Spinal cord (tissue), 10 donors: ENCODE measurements at places on chromosomes 2 and 18. TPM values are rescaled to one million over a fixed set of nuclear protein-coding genes. Genes with fewer than 3 reads are reported as not detected.
A peak's percentile ranks its signal among the peaks of the same experiment; 100 is the strongest.

DNA sequence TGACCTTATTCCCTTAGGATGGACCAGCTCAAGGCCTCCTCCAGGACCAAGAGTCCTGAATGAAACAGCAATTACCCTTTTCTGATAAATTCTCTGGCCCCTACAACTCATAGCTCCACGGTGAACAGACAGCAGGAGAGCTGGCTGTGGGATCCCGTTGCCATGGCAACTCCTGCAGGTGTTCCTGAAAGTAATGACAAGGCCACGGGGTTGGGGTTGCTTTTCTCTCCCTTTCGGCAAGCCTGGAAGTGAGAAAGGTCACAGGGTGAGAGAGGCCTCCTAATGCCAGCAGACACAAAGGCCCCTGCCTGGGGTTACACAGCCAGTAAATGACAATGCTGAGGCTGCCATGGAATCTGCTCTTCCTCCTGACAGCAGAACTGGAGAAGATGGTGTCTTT lies 403.0 kb downstream of the NBAS start:
- no peaks in the 10 kb centered on the region for H3K27me3 ChIP-seq
- peaks cover 18% of the 10 kb centered on the region for H3K4me1 ChIP-seq
- H3K36me3 ChIP-seq: no peaks in the 10 kb centered on the region
- no peak overlapping the region for H3K27ac ChIP-seq
- H3K4me3 ChIP-seq: no peak overlapping the region

GRCh38 chr2:141942006-141942789 lies 188.6 kb downstream of the LRP1B start:
- H3K4me1 ChIP-seq: no peaks in the 10 kb centered on the region
- no peaks in the 10 kb centered on the region for H3K27me3 ChIP-seq
- no peak for DNase-seq
- H3K36me3 ChIP-seq: no peaks in the 10 kb centered on the region
- H3K4me3 ChIP-seq: no peak overlapping the region

- no peak for DNase-seq
- no peak overlapping the region for H3K4me3 ChIP-seq
- no peaks in the 10 kb centered on the region for H3K27me3 ChIP-seq
- H3K27ac ChIP-seq: no peak overlapping the region
These were observed 34.8 kb upstream of the PPP4R1 start for GRCh38 chr18:9649164-9649540.

GRCh38 chr2:130818809-130819208 lies 17.9 kb upstream of the ARHGEF4 start:
- DNase-seq: no peak
- H3K27me3 ChIP-seq: no peaks in the 10 kb centered on the region
- H3K4me3 ChIP-seq: no peak overlapping the region

DNA sequence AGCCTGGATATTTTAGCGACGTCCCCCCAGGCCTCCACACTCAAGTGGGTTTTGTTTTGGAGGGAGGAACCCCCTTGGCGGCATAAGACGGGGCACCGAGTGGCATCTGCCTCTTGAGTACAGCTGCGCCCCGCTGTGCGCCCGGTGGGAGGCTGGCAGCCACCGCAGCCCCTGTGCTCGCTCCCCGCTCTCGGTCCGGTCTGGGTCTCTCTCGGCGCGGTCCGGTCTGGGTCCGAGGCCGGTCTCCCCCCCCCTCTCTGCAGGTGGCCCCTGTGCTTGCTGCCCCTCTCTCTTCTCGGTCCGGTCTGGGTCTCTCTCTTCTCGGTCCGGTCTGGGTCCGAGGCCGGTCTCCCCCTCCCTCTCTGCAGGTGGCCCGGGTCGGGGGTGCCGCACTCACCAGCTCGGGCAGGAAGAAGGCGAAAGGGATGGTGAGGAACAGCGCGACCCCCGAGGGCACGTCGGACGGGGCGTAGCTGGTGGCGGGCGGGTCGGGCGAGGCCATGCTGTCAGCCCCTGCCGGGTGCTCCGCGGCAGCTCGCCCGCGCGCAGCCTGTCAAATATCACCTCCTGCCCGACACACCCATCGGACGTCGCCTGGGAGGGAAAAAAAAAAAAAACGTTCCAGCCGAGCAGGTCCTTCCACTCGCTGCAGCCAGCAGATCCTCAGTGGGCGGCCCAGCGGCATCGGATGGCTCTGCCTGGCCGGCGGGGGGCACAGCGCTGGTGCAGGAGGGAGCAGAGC lies at the start of gene MALL:
Gene MALL, minus strand, starts transcription at position 532 of the 742 bp plus-strand sequence. Its CDS starts 30 bp downstream, at position 502.
- no peaks in the 10 kb centered on the region for H3K36me3 ChIP-seq
- DNase-seq: no peak
- peak within 1 kb of the TSS; percentile 21 for H3K4me3 ChIP-seq

DNA sequence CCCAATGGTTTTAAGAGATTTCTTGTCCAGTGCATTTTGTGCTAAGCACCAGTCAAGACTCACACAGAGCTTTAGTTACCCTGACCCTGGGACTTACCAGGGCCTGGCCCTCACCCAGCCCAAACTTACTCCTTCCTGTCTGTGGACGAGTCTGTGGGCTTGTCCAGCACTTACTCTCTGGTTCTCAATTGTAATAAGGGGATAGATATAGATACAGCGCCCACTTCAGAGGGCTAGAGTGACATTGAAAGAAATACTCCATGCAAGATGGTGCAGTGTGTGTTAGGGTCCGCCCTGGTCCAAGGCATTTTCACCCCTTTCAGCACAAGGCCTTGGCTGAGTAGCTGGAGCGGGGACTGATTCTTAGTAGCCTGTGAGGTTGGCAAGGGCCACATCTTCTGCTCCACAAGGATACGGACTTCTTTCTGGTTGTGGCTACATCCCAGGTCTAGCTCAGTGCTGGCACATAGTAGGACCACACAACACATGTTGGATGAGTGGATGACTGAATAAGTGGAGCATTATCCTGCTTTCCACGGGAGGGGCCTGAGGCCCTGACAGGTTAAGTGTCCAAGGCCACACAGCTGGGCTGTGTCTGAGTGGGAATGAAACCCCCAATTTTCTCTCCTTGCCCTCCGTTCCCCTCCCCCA lies 3.8 kb upstream of the ARID5A start:
- no peak overlapping the region for H3K4me3 ChIP-seq
- H3K27me3 ChIP-seq: peaks cover 7% of the 10 kb centered on the region
- no peak for DNase-seq

DNA sequence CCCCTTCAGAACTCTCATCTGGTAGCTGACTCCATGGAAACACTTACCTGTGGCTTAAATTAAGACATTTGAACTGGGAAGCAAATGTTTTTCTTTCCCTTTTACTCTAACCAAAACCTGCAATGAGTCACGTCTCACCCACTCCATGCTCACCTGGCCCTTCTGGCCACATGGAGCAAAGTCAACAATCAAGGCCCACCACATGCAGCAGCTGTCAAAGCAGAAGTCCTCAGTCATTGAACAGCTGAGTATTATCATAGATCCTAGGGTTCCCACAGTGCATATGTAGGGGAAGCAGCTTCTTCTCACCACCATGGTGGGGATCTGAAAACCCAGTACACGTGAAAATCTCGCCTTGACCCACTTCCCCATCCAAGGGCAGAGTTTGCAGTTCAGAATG lies 12.3 kb upstream of the MEP1B start:
- no peaks in the 10 kb centered on the region for H3K4me1 ChIP-seq
- H3K27me3 ChIP-seq: no peaks in the 10 kb centered on the region
- H3K36me3 ChIP-seq: no peaks in the 10 kb centered on the region
- no peak overlapping the region for H3K27ac ChIP-seq
- DNase-seq: no peak

DNA sequence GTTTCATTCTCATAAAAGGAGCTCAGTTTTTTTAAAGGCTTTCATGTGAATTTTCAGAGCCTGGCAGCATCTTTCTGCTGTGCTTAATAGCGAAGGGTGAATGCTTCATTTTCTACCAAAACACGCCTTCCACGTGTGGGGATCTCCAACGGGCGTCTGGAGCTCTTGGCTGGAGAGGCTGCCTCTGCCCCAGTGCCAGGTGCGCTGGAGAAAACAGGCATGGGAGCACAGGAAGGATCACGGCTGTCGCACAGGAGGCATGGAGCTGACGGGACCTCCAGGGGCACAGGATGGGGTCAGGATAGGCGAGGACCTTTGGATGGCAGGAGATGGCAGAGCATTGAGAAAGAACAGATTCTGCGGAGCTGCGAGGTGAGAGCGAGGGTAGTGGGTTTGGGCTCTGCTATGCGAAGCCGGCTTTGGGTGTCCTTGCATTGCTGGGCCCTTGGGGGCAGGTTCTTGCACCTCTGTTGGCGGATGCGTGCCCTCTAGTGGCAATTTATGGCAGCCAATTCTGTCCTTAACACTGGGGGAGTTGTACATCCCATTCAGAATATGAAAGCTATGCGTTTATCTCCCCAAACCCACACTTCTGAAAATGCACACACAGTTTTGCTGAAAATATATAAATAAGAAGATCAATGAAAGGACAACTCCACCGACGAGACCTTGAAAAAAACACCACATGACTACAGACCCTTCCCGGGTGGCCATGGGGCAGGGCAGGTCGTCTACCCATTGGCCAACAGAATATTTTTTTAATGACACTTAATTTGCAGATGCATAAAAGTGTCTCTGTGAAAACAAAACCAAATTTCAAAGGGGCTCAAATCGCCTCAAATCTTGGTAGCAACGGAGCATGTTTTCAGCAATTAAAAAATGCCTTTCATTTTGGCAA lies 90.4 kb upstream of the SLC35G4 start:
- no peaks in the 10 kb centered on the region for H3K36me3 ChIP-seq
- H3K4me1 ChIP-seq: no peaks in the 10 kb centered on the region
- no peak for DNase-seq

DNA sequence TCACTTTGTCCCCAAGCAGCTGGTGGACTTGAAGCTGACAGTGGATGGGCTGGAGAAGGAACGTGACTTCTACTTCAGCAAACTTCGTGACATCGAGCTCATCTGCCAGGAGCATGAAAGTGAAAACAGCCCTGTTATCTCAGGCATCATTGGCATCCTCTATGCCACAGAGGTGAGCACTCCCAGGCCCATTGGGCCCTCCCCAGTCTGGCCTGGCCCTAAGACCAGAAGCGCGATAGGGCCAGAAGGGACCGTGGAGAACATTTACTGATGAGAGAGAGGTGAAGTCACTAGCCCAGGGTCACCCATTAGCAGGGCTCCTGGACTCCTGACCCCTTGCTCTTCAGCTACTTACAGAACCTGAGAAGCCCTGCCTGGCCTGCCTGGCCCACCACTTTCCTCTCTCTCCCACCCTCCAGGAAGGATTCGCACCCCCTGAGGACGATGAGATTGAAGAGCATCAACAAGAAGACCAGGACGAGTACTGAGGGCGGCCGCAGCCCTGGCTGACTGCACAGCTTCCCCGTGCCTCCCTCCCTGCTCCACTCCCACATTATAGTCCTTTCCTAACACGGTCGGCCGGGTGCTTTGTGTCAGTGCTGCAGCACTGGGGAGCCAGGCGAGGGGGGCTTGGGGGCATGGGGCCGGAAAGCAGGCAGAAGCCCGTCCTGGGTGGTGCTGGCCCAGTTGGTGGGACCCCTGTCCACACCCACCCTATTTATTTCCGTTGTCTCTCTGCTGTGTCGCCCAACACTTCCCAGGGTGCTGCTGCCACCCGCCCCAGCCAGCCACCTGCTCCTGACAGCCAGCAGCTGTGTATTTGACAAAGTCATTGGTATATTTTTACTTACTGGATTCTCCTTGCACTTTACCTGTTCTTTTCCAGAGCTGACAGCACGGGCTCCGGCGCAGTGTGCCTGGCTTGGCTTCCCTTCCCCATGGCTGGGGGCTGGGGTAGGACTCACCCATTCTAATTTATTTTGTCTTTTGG lies 6.6 kb upstream of the TMEM214 start:
- H3K27me3 ChIP-seq: no peaks in the 10 kb centered on the region
- H3K4me1 ChIP-seq: no peaks in the 10 kb centered on the region
- no peak for DNase-seq
- H3K4me3 ChIP-seq: no peak overlapping the region
- peaks cover 57% of the 10 kb centered on the region for H3K36me3 ChIP-seq

DNA sequence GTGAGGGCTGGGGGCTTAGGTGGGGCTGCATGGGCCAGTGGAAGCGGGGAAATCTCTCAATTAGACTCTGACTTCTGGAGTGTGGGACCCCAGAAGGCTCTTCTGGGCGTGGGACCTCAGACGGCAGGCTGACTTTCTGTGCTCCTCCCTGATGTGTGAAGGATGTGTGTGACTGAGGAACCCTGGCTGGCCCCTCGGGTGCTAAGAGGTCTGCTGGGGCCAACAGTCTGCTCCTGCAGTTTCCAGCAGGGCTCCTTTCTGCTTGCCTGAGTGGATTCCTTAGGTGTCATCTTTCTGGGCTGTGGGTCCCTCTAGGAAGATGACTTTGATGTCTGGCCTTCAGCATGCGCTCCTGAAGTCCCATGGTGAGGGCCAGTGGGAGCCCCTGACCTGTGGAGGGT lies 167.5 kb downstream of the DYSF start:
- DNase-seq: no peak
- no peak overlapping the region for H3K27ac ChIP-seq
- peaks cover 11% of the 10 kb centered on the region for H3K4me1 ChIP-seq
- H3K36me3 ChIP-seq: no peaks in the 10 kb centered on the region

DNA sequence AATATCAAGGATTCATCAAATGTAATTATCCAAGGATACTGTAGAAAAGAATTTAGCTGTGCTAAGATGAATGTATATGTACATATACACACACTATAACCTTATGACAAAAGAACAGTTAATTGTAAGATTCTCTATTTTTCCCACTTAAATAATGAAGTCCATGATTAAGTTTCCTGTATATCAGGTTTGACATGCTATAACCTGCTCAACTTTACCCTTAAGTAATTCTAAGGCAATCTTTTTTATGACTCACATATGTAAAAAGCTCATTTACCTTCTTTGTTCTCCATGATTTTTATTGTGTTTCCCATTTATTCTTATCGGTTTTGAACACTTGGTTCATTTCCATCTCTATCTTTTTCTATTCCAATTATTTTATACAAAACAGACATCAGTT lies 1213.1 kb upstream of the SLC39A10 start:
- no peak overlapping the region for H3K27ac ChIP-seq
- no peak for DNase-seq
- H3K27me3 ChIP-seq: no peaks in the 10 kb centered on the region
- H3K4me1 ChIP-seq: no peaks in the 10 kb centered on the region
- no peaks in the 10 kb centered on the region for H3K36me3 ChIP-seq
- no peak overlapping the region for H3K4me3 ChIP-seq

DNA sequence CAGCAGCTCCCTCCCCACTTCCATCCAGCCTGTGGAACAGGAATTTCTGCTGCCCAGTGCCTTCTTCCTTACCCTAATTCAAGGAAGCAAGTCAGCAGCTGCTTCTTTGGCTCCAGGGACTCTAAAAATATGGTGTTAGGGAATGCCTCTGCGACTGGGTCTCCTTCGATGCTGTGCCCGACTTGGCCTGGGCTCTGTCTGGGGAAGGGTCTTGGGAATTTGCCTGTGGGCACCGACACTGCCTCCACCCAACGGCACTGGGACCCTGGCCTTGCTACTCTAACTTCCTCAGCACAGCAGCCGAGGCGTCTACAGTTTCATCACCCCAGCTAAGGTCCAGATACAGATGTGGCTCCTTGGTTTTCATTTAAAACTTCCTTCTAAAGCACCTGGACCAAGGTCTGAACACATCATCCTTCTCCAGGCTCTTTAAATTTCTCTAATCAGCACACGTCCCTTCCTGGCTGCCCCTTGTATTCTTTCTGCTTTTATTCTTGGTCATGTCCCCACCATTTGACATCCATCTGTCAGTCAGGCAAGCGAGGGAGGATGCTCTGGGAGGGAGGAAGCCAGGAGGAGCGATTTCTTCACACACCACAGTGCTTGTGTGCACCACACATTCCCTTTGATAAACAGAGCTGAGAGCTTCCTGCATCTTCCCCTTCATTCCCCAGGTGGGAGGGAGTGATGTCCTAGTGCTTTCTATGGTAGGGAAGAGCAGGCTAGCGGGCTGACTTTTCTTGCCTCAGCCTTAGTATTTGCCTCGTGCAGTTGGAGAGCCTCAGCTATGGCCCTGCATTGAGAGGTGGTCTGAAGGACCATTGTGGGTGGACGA lies 6.8 kb downstream of the LBH start:
- H3K27me3 ChIP-seq: peaks cover 2% of the 10 kb centered on the region
- DNase-seq: no peak
- no peak overlapping the region for H3K4me3 ChIP-seq
- H3K4me1 ChIP-seq: peaks cover 33% of the 10 kb centered on the region
- H3K36me3 ChIP-seq: peaks cover 10% of the 10 kb centered on the region
- H3K27ac ChIP-seq: no peak overlapping the region

The CDH19 gene
- total RNA-seq: 28.5 TPM

The TUBA4B gene
- total RNA-seq: not detected
